ENCODE measurements at places on chromosomes 5 and 9.

DNA sequence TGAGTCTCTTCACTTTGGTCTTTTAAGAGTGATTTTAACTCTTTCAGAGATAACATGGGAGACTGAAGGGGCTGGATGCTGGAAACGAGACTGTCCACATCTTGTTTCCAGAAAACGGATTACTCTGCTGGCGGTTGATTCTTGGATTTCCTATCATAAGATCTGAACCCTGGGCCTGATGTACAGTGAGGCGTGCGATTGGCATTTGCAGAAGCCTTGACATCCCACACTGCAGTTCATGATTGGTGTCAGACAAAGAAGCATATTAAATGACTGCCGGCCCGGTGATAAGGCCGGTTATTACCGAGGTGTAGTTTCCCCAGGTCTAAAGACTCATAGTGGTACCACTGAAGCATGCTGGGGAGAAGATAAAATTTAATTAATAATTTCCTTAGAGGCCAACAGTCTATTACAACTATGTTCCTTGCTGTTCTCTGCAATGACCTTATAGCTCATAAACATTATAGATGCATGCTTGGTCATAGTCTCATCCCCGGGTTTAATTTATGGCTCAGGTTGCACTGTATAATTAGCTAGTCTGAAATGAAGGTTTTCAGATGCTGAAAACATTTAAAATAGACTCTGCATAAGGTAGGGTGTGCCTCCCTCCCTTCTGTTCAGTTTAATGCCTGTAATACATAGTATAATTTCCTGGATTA, 99.2 kb downstream of the PPP2R2B start:
- no peak for DNase-seq

DNA sequence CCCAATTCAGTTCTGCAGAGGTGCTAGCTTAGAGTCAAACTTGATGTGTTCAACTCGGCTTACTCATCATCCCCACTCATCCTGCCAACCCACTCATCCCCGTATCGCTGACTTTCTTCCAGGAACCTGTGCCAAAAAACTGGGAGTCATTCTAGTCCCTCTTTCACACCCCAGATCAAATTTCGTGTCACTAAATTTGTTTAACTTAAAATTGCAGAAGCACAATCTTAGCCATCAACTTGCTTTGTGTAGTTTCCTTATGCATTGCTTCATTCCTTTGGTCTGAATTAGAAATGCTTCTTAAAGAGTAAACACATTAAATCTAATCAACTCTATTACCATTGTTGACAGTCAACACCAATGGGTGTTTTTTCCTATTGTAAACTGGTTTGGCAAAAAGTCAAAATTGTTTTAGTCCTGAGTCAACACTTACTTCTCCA, 162.4 kb downstream of the TTC39B start:
- DNase-seq = no peak

DNA sequence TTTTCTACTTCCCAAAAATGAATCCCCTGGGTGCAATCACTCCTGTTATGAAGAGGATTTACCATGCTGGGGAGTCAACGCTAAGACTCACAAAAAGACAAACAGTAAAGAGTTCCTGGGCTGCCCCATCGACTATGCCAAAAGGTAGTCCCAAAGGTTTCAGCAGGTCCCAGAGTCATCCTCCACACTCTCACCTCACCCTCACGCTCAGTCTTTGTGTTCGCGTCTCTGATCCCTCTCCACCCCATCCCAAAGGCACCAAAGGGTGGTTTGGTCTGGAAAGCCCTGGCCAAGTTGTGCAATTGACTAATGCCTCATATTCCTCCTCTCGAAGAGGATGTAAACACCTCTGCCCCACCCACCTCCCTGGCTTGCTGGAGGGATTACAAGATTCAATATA, 240.2 kb upstream of the NFIL3 start:
- no peak for DNase-seq

DNA sequence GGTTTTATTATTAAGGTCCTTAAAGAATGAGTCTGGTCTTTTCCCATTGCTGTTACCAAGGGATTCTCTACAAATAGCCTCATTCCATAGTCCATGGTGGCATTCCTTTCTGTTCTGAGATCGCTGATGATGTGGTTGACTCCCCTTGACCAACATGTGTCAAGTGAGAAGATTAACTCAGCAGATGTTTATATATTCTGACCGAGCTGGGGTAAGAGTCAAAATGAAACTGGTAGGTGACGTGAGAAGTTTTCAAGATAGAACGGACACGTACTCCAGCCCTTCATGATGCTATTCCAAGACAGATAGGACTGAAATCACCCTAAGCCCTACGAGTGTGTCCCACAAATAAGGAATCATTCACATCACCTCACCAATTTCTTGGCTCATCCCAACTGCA, 155.5 kb upstream of the WWC1 start:
- DNase-seq = no peak

DNA sequence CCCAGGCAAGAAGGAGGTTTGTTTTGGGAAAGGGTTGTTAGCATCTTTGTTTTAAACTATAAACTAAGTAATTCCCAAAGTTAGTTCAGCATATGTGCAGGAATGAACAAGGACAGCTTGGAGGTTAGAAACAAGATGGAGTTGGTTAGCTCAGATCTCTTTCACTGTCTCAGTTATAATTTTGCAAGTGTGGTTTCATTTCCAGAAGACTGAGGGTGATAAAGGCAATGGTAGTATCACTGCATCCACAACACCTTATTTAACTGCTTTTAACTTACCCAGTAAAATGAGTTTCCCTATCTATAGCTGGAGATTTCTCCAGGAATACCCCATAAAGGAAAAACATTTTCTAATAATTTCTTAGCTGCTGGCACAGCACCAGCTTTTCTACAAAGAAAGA, 152.7 kb downstream of the AOPEP start:
- no peak for DNase-seq

- no peak for DNase-seq
Observed at GRCh38 chr5:177590406-177590805, 1.6 kb upstream of the TMED9 start.

DNA sequence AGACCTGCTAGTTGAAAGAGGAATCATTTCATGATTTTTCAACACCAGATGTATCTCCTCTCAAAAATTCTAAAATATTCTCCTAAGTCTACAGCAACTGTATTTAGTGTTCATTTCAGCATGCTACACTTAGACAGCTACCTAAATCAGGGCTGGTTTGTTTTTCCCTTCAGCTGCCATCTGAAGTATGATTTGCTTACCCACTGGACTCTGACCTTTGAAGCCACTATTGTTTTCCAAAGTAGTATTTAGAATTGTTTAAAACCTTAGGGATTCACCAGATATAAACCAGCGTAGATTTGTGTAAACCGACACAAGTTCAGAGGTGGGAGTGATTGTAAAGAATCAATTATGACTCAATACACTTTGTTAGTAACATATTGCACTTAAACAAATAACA, 193.1 kb downstream of the ADAMTS6 start:
- DNase-seq = no peak

DNA sequence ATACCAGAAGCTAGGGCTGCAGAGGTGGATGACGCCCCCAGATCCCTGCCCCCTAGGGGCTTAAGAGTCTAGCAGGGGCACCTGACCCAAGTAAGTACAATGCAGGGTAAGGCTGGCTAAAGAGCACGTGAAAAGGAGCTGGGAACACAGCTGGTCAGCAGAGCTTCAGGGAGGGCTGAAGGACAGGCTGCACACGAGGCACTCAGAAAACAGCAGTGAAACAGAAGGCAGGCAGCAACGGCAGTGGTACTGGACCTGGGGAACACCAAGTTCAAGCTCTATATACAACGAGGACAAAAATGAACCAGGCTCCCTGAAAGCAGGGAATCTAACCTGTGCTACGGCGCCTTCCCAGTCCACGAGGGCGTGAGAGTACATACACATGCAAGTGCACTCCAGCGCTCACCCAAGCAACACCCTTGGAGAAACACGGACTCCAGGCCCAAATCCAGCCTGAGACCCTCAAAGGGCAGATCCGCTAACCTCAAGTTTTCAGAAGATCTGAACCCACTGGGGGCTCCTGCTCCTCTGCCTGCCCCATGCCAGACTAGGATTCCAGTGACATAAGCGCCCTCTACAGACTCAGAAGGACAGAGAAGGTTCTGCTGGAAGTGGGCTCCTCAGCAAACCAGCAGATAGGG, 57.4 kb downstream of the PSMB7 start:
- DNase-seq = no peak

DNA sequence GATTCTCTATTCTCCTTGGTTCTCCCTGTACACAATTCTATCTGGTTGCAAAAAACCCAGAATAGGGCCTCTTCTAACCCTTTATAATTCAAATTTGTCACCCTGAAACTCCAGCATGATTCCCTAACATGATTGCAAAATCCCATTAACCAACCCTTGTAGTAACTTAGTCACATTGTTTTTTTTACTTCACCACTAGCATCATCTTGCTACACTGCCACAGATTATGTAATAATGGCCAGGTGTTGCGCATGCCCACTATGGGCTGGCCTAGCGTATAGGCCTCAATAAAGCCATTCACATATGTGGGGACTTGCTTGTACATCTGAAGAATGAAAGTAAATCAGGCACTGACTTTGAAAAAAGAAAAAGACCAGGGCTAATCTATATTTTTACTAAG, 25.7 kb downstream of the FAM170A start:
- DNase-seq = no peak

DNA sequence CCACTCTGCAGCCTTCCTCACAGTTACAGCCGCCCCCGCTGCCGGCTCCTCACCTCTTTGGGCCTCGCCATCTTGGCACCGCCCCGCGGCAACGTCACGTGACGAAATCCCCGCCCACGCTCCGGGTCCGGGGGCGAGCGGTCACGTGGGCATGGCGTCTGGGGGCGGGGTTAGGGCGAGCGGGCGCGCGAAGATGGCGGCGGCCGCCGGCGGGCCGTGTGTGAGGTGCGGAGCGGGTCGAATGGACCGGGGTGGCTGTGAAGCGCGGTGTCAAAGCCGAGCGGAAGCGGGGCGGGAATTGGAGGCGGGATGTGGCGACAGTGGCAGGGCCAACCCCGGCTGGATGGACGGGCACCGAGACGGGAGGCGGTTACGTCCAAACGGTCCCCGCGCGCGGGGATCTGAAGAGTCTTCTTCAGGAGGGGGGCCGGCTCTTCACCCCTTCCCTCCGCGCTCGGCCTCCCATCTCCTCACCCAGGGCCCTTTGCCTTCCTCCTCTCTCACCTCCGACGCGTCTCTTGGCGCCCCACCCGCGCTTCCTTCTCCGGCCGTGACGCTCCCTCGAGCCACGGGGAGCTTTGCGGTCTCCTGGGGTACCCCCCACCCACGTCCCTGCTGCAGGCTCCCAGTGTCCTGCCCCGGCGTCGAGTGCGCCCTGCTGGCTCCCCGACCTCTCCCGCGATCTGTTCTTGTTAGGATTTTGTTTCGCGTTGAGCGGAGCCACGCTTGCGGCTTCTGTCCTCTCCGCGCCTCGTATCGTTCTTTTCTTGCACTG, at the start of the genes DOLK and NUP188:
DOLK (minus strand) TSS at position 77 of the 775 bp plus-strand sequence. CDS start 300 bp downstream, outside the sequence.
NUP188 (plus strand) TSS at position 173 of the 775 bp plus-strand sequence; CDS start at position 194, 21 bp downstream.
- peak; percentile 95 for DNase-seq

- DNase-seq = no peak
Observed at GRCh38 chr9:83456226-83456625, 82.0 kb downstream of the FRMD3 start.

GRCh38 chr9:84600739-84601138, 68.8 kb upstream of the NTRK2 start:
- DNase-seq = no peak

GRCh38 chr9:131844745-131845118, 104.9 kb upstream of the RAPGEF1 start:
- DNase-seq = no peak

GRCh38 chr5:177454397-177455035, 7.9 kb downstream of the PRR7 start:
- peak; percentile 61 for DNase-seq

DNA sequence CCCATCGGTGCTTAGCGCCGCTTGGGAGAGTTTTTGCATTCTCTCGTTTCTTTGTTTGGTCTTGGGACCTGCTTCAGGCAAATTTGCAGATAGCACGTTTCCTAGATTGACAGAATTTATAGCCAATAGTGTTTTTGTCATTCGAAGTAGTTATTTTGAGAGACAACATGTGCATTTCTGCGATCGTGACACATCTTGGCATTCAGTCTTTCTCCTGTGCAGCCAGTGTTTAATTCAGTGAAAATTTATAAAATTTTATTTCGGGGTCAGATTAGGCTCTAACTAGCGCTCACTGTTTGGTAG, 830 bp downstream of the PRRC1 start:
- DNase-seq = no peak

GRCh38 chr5:135458921-135459331, 6.8 kb upstream of the TIFAB start:
- DNase-seq = peak; percentile 34

- no peak for DNase-seq
Observed at GRCh38 chr9:116335392-116335791, 181.8 kb downstream of the PAPPA start.

DNA sequence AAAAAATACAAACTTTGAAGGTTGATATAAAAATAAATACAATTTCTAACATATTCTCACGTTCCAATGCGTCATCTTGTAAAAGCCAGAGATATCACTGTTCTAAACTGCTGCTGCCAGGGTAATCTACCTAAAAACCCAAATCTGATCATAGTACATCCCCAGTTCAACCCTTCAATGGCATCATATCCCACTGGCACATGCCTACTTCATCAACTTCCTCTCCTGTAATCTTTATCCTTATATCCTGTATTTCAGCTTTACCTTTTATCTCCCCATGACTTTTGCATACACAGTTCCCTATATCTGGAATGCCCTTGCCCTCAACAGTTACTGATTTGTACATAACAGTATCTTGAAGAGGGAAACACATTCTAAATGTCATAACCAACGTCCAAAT, 7.5 kb downstream of the DENND1A start:
- no peak for DNase-seq

DNA sequence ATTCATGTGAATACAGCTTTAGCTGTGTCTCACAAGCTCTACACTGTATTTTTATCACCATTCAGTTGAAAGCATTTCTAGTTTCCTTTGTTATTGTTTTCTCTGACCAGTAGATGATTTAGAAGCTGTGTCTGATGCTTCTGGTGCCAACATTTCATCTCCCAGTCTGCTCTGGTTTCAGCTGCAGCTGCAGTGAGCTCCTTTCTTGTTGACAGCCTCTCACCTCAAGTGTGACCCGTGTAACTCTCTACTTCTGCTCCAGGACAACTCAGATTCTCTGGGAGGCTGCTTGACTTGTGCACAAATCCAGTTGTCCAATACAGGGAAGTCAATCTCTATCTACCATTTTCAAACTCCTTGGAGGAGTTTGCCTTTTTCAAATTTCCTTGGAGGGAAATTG, 504.8 kb downstream of the DIRAS2 start:
- DNase-seq = no peak

DNA sequence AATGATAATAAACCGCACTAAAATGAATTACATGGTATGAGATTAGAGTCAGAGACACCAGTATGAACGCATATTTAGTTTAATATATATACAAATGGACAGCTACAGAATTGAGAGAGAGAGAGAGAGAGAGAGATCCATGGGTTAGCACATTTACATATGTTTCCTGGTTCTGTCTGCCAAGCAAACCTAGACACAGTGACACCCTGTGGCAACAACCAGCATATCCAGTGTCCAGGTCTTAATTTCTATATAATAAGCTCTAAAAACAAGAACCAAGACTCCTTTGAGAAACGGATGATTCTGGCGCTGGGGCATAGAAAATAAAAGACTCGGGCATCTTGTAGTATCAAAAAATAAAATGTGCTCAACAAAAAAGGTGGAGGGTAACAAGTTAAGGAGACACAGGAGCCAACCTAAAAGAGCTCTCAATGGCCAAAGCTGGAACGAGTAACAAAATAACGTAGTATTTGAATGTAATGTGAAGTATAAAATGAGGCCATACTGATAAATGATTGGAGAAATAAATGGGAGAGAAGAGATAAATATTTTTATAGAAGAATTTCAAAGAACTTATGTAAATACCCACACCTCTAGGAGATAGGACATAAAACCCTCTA, 84.5 kb downstream of the RFX3 start:
- peak; percentile 5 for DNase-seq
